ENCODE measurements at places on chromosomes 4 and X.

DNA sequence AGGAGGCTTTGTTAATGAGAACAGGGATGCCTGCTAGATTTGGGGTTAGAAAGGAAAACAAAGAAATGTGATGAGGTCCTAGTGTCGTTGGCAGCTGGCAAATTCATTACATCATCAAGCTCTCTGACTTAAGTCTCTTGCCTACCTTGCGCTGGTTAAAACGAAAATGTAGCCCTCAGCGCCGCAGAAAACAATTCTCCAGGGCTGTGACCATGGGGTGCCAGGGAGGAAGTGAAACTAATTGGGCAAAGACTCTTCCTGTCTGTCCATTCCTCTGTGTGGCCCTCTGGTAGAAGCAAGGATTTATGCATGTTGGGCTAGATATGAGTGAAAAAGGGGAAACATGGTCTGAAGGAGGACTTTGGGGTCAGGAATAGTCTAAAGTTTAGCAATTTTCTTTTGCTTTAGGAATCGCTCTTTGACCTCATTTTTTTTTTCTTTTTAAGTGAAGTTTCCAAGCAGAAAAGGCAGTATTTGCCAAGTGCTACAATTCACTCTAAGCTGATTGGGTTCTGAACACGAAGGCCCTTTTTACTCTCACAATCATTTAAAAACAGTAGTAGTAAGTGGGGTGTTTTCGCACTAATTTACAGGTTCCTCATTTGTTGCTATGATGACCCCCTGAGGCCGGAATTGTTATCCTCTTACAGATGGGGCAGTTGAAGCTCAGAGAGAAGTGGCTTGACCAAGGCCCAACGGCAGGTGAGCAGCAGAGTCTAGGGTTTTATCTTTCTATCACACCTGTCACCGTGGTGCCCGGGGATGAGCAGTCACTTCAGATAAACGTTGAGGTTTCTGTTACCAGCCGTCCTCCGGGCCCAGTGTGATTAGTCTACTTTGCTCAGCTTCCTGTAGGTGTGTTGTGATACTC is 27.3 kb upstream of the CHRNA9 start:
- DNase-seq, result no peak

GRCh38 chr4:44046491-44046890 is 402.1 kb downstream of the KCTD8 start:
- no peak for DNase-seq

- DNase-seq, result no peak
These were observed 13.8 kb downstream of the NEXMIF start for GRCh38 chrX:74911494-74911893.

GRCh38 chr4:72817012-72817411 is 248.0 kb upstream of the ADAMTS3 start:
- no peak for DNase-seq

DNA sequence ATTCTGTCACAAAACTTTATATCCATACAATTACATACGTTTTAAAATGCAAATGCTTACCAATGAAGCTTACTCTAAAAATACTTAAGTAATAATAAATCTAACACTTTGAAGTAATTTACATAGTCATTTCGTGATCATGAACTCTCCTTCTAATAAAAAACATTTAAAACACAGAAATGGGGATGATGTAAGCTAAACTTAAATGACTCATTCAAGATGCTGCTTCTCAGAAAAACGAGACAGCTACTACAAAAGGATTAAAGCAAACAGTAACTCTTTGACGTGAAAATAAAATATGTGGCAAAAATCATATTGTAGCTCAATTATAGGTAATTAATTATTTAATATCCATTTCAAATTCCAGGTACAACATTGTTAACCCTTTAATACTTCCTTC is 148.7 kb downstream of the FGF16 start:
- no peak for DNase-seq

DNA sequence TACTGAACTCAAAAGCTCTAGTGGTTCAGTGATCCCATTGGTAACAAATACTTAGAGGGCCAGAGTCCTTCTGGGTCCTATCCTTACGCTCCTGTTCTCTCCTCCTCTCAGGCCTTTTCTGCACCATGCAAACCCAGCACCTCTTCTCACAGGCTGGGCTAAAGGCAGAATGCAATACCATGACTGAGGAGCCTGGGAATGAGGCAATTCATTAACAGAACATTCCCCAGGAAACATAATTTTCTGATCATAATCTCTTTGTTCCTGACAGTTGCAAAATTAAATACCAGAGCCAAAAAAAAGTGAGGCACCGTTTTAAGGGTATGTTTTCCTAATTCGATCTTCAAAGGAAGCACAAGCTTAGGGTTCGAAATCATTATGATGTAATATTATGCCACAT is 9.0 kb downstream of the SORBS2 start:
- DNase-seq, result no peak

GRCh38 chrX:24169211-24169610 is 19.7 kb downstream of the ZFX start:
- DNase-seq, result no peak

- DNase-seq, result no peak
These were observed 117.6 kb downstream of the STK32B start for GRCh38 chr4:5168891-5169290.

- DNase-seq, result peak; percentile 59
These were observed 5.0 kb upstream of the NYX start for GRCh38 chrX:41441934-41442823.

GRCh38 chr4:157779081-157779480 is 393.7 kb downstream of the GASK1B start:
- no peak for DNase-seq

GRCh38 chr4:55762819-55763218 is 56.8 kb upstream of the EXOC1L start:
- no peak for DNase-seq

DNA sequence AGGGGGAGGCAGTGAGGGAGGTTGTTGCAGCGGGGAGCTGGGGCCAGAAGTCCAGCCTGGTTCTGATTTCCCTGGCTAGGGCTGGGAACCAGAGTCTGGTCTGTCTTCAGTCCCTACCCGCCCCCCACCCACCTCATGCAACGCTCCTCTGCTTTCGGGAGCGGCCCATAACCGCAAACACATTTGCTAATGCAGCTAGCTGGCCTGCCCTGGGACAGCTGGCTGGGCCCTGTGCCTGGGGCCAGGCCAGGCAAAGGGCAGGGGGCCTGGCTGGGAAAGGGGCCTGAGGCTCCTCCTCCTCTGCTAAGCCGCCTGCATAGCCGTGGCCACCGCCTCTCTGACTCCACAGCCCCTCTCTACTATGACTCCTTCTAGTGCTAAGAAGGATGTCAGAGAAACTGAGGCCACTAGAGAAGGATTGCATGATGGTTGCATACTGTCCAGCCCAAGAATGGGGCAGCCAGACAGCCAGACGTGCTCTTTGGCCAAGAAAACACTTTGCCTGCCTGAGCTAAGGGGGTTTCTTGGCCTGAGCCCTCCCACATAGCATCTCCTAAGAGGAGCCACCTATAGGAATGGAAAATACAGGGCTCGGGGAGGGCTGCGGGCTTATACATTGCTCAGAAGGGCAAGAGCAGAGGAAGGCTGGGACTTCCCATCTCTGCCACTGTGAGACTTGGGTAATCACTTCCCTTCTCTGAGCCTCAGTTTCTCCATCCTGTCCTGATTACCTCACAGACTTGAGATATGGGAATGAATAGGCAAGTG is 76.9 kb downstream of the PJA1 start:
- DNase-seq, result no peak

GRCh38 chrX:100316987-100317386 is 93.1 kb downstream of the PCDH19 start:
- DNase-seq, result no peak

GRCh38 chr4:153652051-153652784 is 31.9 kb upstream of the TLR2 start:
- DNase-seq, result no peak

DNA sequence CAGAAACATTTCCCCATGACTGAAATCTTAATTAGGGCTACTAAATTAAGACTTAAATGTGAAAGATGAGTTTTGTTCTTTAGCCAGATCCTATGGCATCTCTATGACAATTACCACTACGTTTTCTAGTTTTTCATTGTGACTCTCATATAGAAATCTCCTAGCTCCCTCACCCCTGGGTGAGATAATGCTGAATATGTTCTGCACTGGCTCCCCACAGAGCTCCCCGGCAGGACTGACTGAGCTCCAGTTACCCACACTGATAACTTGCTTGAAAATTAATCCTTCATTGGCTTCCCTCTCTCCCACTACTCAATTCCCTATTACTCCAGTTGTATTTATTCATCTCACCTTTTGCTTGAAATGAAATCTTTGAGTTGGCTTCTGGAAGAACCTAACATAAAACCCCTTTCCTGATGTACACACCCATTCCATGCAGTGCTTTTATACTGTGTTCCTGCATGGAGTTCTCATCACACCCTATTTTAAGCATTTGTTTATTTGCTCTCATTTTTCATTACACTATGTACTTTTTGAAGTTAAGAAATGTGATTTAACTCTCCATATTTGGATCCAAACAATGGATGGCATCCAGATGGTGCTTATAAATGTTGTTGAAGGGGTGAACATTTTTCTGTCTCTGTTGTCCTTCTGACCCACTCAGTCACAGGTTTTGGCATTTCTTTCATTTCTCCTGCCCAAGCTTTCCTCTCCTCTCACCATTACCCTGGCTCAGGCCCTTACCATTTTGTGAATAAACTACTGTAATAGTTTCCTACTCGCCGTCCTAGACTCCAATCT is 623.4 kb downstream of the SPRY1 start:
- no peak for DNase-seq

- no peak for DNase-seq
These were observed 79.2 kb upstream of the HS3ST1 start for GRCh38 chr4:11507920-11508319.

DNA sequence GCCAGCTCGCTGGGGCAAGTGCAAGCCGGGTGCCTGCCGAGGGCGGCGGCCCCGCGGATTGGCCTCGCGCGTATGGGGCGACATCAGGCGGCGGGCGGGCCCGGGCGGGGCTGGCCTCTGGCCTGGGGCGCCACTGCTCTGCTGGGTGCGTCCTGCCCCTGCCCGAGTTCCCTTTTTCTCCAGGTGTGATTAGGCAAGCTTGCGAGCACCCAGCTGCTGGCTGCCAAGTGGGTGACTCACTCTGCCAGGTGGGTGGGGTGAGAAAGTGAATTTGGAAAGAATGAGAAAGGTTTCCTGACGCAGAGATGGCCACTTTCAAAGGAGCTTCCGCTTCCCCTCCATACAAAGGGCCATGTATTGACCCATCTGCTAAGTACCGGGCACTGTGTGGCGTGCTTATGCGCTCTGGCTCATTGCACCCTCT is 32.5 kb downstream of the FGFBP1 start:
- DNase-seq, result no peak

GRCh38 chr4:1684506-1685234 is 557 bp upstream of the FAM53A start:
- no peak for DNase-seq

GRCh38 chr4:128130621-128131020 is 69.5 kb downstream of the LARP1B start:
- DNase-seq, result no peak

DNA sequence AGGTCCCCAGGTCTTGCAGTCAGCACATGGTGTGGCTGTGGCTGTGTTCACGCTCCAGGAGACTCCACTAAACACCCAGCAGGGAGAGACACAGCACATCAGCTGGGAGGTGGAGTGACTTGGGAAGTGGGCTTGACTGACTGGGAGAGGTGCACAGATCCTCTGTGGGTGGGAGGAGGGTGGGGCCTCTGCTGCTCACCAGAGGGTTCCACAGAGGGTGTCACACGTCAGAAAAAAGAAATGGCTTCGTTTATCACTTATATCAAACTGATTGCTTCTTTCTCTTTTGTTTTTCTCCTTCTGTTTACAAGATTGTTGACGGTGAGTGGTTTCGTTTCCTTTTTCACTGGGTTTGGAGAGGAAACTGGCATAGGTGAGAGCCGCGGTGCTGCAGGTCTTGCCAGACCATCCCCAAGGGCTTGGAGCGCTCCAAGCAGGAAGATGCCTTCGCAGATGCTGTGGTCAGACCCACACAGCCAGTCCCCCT is 24.8 kb upstream of the FAM193A start:
- no peak for DNase-seq

GRCh38 chr4:158754385-158755180 is 14.2 kb upstream of the FNIP2 start:
- DNase-seq, result peak; percentile 52

GRCh38 chrX:38726612-38727011 is 74.6 kb upstream of the MID1IP1 start:
- DNase-seq, result no peak

DNA sequence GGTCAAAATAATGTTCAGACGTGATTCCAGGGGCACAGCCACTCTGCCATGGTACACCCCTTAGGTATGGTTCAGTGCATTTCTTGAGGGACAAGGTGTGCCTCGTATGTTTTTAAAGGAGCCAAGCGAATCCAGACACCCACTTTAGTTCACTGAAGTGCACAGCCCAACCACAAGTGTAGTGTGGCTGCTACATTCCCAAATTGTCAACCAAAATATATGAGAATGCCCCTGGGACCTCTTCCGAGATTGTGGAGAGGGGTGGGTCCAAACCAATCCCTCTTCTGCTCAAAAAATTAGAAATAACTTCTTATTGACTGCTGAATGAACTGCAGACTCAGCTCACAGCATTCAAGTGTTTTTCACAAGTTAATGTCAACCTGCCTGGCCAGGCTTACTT is 7.4 kb upstream of the BRS3 start:
- no peak for DNase-seq
